ENCODE measurements at places on chromosomes 13 and 19. TPM values are rescaled to one million over a fixed set of nuclear protein-coding genes. Genes with fewer than 3 reads are reported as not detected.

VWA8 gene
- 10.1 TPM for total RNA-seq

CATSPERD gene
- not detected for total RNA-seq

RAB3A gene
- total RNA-seq: not detected

ZNF536 gene
- 11.2 TPM for total RNA-seq

ZNF534 gene
- not detected for total RNA-seq

OR10H1 gene
- not detected for total RNA-seq

ERICH6B gene
- not detected for total RNA-seq

GADD45B gene
- total RNA-seq: 70.5 TPM

QPCTL gene
- total RNA-seq: 13.0 TPM

TTC9B gene
- not detected for total RNA-seq

ZNF296 gene
- 0.06 TPM for total RNA-seq

LGALS13 gene
- total RNA-seq: not detected

MUC16 gene
- not detected for total RNA-seq

FCAR gene
- total RNA-seq: not detected

TSHZ3 gene
- 2.9 TPM for total RNA-seq

SOX1 gene
- 0.18 TPM for total RNA-seq

LYPD3 gene
- total RNA-seq: not detected

CLEC4M gene
- total RNA-seq: not detected

ZNF155 gene
- 8.0 TPM for total RNA-seq

CGB3 gene
- total RNA-seq: 5.3 TPM

ACP5 gene
- 0.97 TPM for total RNA-seq

SGCG gene
- total RNA-seq: 0.09 TPM

OR7C1 gene
- total RNA-seq: not detected

SBSN gene
- total RNA-seq: not detected

FKBP8 gene
- 180 TPM for total RNA-seq

FARP1 gene
- total RNA-seq: 5.2 TPM

ANKRD24 gene
- 0.34 TPM for total RNA-seq

RXFP2 gene
- total RNA-seq: not detected

PGLYRP1 gene
- total RNA-seq: not detected

CCL25 gene
- total RNA-seq: not detected

ANGPTL8 gene
- total RNA-seq: not detected

CAPN12 gene
- total RNA-seq: not detected

RSPH6A gene
- 0.06 TPM for total RNA-seq

NACC1 gene
- 51.2 TPM for total RNA-seq

KCNRG gene
- 1.4 TPM for total RNA-seq

PRR20B gene
- total RNA-seq: not detected

CYP4F12 gene
- total RNA-seq: 0.29 TPM

BLVRB gene
- total RNA-seq: 52.4 TPM

CD79A gene
- not detected for total RNA-seq

SLC1A6 gene
- 1.4 TPM for total RNA-seq

DAND5 gene
- total RNA-seq: not detected

SH2D3A gene
- total RNA-seq: 1.3 TPM

PINLYP gene
- total RNA-seq: 0.11 TPM

NLRP11 gene
- 4.1 TPM for total RNA-seq
